Activated T-cell treated with anti-CD3 and anti-CD28 coated beads for 48 hours (primary cell): ENCODE measurements at places on chromosomes 7 and 10.

GRCh38 chr10:75095631-75096030 lies 15.8 kb upstream of the SAMD8 start:
- no peak for DNase-seq

- DNase-seq: no peak
Observed at GRCh38 chr7:49564379-49564714, 209.1 kb upstream of the VWC2 start.

DNA sequence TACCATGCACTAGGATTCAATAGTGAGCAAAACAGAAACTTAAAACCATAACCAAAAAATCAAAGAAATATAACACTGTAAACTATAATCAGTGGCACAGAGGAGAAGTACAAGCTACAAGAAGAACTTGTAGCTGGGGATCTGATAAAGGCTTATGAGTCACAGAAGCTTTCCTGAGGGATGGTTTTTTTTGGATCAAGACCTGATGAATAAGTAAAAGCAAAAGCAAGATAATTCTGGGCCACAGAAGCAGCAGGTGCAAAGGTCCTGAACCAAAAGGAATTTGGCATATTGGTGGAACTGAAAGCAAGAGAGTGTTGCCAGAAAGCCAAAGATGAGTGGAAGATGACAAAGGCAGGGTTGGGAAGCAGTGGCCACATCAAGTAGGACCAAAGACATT lies 37.4 kb upstream of the BET1 start:
- no peak for DNase-seq

GRCh38 chr7:37672926-37673325 lies 10.6 kb upstream of the GPR141 start:
- no peak for DNase-seq

GRCh38 chr10:74008212-74008731 lies 10.4 kb downstream of the VCL start:
- DNase-seq: no peak

DNA sequence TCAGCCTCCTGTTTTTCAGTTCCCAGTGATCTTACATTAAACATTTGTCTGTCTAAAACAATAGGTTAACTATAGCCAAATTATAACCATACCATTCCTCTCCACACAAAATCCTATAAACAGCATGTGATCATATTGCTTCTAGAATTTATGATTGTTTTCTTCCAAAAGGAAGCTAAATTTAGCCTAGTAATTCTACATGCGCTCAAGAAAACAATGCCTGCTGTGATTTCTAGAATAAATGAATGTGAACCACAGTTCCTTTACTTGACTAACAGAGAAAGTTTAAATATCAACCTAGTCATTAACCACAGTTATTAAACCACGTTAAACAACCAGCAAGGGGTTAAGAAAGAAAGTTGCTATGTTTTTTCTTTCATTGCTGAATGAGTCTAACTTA lies 26.4 kb downstream of the MET start:
- DNase-seq: no peak

DNA sequence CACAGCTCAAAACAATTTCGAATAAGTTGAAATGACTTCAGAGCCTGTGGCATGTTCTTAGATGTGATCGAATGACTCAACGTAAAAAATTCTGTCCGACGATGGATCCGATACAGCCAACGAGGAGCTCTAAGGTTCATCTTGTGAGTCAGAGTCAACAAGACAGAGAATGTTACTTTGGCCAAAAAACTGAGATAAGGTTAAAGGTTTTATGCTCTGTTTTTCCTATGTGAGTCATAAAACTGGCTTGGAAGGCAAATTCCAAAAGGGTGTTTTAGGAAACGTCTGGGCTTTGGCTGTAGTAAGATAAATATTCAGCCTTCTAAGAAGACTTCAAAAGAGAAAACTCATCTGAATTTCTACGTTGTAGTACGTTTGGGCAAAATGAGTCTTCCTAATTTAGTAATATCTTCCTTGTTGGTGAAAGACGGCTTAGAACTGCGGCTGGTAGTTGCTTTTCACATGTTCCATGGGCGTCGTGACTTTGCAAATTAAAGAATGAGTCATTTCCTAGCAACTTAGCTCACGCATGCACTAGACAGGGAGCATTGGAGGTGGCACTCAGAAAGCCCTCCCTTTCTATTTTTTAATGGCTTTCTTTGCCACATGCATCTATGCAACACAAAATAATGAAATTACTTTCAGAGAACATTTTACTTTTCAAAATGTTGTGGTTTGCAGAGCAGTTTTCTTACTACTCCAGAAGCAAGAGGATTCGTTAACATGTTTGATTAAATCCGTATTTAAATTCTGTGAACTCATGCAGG lies 28.2 kb downstream of the PFKP start:
- DNase-seq: peak; percentile 35

DNA sequence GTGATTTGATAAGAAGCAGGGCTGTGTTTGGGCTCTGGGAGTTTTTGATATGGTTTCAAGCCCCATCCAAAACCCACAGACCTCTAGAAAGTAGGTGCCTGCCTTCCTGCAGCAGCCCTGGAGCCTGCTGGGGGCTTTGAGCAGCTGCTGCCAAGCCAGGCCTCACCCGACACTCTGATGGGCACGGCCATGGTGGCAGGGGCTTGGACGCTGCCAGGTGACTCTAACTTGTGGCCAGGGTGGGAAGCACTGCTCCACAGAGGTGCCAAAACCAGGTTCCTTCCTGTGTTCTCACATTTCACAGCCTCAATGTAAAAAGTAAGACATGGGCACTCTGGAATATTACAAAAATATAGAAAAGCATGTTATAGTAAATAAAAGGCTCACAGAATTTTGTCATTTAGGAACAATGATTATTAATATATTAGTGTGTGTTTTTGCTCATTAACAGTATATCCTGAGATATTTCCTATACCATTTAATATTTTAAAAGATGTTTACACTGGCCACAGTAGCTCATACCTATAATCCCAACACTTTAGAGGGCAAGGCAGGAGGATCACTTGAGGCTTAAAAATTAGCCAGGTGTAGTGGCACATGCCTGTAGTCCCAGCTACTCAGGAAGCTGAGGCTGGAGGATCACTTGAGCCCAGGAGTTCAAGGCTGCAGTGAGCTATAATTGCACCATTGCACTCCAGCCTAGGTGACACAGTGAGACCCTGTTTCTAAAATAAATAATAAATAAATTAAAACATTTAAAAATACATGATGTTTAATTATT lies 95.1 kb downstream of the EGFR start:
- no peak for DNase-seq

- no peak for DNase-seq
Observed at GRCh38 chr10:59670269-59670668, 39.4 kb downstream of the SLC16A9 start.

DNA sequence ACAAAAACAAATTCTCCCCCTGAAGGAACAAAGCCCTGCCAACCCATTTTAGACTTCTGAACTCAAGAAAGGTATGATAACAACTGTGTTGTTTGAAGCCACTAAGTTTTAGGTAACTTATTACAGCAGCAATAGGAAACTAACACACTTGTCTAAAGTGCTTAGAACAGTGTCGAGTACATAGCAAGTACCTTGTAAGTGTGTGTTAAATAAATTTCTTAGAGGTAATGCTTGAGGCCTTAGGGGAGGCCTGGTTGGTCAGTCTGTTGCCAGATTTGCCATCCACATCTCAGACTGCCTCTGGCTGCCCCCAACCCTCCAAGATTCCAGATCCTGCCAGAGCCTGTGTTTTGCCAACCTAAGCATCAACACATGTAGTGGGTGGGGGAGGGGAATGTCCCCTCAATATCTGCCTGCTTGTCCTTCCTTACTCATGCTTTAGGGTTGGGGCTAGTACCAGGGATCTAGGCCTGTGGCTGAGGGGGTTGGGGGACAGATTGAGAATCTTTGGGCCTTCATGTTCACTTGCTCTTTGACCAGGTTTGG lies 27.1 kb upstream of the PAX2 start:
- no peak for DNase-seq

GRCh38 chr10:98349508-98349922 lies 65.5 kb downstream of the PYROXD2 start:
- DNase-seq: no peak

DNA sequence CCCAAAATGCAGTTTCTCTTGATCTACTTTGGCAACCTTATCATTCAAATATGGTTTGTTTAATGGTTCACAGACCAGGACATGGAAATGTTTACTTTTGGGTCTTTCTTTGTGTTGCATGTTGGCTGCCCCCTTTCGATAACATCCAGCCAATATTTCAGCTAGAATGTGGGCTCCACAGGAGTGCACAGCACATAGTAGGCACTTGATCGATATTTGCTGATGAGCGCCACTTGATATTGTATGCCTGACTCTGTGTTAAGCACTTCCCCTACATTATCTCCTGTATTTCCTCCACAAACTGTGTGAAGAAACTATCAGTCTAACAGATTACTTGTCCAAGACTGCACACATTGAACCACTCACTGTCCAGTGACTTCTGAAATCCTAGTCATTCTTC lies 60.2 kb downstream of the SMURF1 start:
- no peak for DNase-seq

DNA sequence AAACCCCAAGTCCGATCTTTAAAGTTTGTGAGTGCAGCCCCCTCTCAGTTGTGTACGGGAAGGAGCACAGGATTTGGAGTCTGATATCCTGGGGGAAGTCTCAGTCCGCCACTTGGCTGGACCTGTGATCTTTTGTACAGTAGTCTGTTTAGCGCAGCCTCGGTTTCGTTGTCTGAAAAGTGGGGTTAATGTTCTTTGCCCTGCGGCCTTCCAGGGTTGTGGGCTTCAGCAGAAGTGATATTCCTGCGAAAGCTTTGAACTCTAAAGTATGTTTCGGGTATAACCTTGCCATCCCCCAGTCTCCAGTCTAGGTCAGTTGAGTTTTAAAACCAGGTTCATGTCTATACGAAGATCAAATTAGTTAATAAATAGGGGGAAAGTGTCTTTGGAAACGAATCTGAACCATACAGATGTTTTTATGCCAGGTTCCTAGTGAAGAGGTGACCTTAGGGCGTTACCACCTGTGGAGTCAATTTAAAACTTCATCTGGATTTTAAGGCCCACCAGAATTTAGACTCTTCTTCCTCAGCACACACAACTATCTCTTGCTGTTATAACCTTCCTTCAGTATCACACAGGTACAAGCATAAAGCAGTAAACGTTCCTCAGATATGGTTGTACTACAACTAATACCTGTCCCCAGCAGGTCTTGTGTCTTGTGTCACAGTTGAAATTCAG lies 904 bp downstream of the R3HCC1L start:
- no peak for DNase-seq

DNA sequence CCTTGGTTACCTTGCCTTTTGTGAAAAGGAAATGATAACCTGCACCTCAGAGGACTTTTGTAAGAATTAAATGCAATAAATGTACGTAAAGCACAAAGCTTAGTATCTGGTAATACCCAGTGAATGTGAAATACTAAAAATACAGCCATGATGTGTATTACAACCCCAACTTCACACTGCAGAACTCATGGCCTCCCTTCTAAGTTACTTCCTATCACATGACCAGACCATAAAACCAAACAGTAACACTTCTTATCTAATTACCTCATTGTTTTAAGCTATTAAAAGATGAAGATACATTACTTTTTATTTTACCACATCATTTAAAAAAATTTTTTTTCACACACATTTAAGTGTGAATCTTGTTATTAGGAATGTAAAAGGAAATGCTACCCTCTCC lies 29.0 kb downstream of the VPS41 start:
- no peak for DNase-seq

DNA sequence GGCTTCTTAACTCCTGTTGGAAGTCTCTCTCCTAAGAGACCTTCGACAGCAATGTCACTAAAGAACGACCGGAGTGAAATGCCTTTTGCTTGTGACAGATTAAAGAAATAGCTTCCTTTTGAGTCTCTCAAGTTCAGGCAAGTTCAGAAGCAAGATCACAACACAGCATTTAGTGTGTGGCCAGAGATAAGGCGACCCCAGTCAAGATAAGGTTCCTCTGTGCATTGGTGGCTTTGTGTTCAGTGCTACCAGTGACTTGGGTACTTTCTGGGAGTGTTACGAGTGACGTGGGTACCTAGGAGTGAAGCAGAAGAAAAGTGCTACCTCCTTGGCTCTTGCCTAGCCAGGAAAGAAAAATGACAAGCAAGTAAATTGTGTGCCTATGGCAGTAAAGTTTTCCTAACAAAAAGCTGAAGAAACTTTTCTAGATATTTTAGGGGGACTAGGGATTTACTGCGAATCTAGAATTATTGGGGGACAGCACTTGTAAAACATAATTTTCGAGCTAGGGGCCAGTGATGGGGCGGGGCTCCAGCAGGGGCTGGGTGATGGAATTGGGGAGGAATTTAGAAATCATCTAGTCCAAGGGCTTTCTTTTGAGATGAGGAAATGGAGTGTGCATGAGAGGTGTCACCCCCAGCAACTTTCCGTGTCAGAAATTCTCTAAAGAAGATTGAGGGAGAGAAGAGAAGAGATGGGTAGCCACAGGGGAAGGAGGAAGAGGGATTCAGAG lies 191.9 kb upstream of the LYZL2 start:
- DNase-seq: no peak

DNA sequence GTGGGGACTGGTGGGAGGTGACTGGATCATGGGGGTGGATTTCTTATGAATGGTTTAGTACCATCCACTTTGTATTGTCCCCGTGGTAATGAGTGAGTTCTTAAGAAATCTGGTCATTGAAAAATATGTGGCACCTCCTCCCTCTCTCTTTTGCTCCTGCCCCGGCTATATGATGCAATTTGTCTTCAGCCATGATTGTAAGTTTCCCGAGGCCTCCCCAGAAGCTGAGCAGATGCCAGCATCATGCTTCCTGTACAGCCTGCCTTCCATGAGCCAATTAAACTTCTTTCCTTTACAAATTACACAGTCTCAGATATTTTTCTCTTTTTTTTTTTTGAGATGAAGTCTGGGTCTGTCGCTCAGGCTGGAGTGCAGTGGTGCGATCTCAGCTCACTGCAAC lies 2.6 kb upstream of the KDM7A start:
- DNase-seq: no peak

DNA sequence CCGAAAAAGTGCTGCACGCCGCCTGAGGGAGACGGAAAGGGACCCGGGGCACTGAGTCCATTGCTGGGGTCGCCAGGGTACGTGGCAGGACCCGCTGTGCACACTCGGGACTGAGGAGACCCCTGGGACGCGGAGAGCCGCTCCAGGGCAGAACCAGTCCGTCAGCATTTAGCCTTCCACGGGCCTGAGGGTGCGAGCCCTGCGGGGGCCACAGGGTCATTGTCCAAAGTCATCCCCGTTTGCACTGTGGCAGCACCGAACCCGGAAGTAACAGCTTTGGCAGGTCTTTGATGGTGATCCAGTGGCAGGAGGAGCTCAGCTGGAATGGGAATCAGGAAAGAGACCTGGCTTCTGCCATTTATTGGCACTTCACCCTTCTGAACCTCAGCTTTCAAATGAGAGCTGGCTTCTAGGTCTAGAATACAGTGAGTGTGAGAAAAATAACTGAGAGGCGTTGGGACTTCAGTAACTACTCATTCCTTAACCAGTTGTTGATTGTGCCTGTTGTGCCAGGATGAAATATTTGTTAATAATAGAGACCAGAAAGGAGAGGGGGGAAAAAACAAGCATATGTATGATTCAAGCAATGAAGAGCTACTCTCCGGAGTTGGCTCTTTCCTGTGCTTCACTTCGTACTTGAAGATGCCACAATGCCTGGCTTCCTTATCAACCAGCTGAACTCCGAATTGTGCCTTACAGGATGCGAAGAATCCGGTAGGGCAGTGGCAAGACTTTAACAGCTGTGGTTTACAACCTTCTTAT lies 811 bp upstream of the ARHGAP12 start:
- no peak for DNase-seq
